Osteocyte (in vitro differentiated cells): ENCODE measurements at places on chromosomes 4 and X. TPM values are rescaled to one million over a fixed set of nuclear protein-coding genes. Genes with fewer than 3 reads are reported as not detected.

GRCh38 chr4:173288296-173288695 lies 45.9 kb downstream of the HMGB2 start:
- no peak for DNase-seq

GRCh38 chr4:105933083-105933482 lies 37.8 kb downstream of the NPNT start:
- no peak for DNase-seq

GRCh38 chr4:142535009-142535408 lies 311.1 kb downstream of the INPP4B start:
- DNase-seq: no peak

DNA sequence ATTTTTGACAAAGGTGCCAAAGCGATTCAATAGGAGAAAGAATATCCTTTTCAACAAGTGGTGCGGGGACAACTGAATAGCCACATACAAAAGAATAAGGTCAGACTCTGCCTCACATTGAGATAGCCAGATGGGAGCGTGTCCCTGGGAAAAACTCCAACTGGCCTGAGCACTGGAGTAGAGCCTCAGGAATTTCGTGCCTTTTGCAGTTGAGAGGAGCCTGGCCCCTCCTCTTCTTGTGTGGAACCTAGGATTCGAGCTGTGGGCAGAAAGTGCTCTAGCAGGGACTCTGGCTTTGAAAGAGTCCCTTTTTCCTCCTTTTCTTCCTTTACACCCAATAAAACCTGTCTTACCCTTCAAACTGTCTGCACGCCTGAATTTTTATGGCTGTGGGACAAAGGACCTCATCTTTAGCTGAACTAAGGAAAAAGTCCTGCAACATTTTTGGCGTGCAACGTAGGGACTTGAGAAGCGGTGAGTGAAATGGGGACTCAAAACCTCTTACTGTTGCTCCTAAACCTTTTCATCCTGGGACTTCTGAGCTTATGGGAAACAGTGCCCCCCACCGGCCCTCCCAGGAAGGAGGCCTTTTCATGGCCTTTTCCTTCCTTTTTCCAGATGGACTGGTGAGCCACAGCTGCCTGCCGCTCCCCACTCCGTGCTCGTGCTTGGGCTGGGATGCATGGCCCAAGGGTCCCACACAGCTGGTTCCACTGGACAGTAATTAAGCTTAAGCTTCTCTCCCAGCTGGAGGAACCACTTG lies 68.6 kb downstream of the BMP15 start:
- no peak for DNase-seq

GRCh38 chr4:127809173-127809800 lies 27.2 kb downstream of the HSPA4L start:
- no peak for DNase-seq

GRCh38 chr4:184699941-184700340 lies 34.0 kb downstream of the CENPU start:
- DNase-seq: no peak

GRCh38 chr4:187010052-187010451 lies 286.4 kb upstream of the FAT1 start:
- DNase-seq: no peak

DNA sequence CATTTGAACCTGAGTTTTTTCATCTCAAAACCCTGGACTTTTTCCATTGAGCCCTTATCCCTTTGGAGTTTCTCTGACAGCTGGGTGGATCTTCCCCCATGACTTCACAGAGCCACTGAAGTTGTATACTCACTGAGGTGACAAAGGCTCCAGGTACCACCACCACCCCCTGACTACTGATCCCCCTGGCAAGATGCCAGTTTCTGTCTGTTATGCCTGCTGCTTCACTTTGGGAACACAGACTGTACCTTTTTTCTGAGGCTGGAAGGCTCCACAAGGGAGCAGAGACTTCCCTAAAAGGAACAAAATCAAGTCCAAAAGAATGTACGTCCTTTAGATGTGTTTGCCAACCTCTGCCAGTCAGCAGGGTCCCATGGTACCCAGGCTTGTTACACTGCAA lies 160.3 kb upstream of the JADE1 start:
- no peak for DNase-seq

DNA sequence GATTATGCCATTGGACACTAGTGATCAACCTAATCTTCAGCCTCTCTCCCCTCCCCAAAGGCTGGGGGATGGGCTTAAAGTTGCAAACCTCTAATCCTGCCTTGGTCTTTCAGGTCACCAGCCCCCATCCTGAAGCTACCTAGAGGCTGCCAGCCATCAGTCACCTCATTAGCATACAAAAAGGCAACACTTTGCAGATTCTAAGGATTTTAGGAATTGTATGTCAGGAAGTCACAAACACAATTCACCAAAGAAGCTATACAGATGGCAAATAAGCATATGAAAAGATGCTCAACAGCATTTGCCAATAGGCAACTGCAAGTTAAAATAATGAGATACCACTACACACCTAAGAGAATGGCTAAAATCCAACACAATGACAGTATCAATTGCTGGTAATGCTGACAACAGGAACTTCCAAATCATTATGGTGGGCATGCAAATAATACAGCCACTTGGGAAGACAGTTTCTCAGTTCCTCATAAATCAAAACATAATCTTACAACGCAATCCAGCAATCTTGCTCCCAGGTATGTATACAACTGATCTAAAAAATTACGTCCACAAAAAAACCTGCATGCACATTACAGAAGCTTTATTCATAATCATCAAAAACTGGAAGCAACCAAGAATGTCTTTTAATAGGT lies 9.0 kb upstream of the PIM2 start:
- DNase-seq: no peak

- no peak for DNase-seq
These were observed 17.1 kb downstream of the CTBP1 start for GRCh38 chr4:1231637-1232360.

DNA sequence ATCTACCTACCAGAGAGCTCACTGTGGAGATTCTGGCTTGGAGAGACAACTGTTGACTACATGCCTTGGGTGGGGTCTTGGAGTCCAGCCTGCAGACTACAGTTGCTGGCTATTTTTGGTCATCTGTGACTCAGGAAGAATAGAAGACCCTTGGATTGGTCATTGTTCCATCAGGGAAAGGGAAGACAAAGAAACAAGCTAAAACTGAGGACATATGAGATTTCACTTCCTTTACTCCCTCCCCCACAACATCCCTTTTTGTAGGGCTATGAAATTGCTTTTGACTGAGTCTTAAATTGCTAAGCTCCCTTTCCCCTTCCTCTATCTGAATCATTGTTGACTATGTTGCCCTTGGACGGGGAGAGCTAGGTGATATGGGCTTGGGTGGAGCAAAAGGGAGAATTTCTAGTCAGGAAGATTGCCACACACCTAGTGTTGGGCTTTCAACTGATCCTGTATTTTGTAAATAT lies 11.7 kb downstream of the MSN start:
- DNase-seq: no peak

GRCh38 chr4:23455456-23456158 lies 434.2 kb downstream of the PPARGC1A start:
- no peak for DNase-seq

DNA sequence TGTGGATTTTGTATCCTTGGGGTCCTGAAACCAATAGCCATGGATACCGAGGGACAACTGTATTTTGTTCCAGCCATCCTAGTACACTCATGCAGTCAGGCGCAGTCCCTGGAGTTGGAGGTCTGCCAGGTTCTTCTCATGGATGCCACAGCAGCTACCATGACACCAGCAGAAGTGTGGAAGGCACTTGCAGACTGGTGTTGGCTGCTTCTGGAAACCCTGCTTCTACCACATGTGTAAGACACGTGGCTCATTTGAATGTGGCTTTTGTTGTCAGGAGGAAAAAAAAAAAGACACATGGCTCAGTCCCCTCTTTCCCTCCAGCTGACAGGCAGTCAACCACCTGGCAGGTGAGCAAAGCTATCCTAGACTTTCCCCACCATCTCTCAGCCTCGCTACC lies 19.4 kb downstream of the DRD5 start:
- no peak for DNase-seq

DNA sequence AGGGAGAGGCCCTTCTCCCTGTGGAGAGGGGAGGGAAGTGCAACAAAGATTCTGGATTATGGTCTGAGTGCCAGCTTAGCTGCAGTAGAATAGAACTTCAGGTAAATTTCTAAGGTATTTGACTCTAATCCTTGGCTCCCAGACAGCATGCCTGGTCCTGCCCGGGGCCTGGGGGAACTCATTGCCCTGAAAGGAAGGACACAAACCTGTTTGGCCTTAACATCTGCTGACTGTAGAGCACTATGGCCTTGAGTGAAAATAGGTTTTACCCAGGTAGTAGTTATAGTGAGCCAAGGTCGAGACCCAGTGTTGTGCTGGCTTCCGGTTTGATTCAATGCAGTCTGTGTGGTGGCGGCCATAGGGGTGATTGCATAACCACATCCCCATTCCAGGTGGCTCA lies 64.4 kb downstream of the RPS6KA6 start:
- DNase-seq: no peak

- DNase-seq: no peak
These were observed 160.2 kb downstream of the NHS start for GRCh38 chrX:17535229-17535628.

DNA sequence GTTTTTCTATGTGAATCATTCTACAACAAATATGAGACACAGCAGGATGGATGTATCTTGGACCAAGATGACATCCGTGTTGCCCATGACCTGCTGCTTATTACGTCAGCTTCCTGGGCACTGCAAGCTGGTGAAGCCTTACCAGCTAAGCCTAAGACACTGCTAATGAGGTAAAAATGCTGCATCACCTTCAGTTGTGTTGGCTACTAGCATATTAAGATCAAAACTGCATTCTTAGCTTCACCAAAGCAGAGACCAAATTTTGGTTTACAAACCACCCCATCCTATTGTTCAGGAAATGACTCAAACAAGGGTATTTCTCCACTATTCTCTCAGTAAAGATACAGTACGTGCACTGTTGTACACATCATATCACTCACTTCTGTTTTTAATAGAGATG lies 50.3 kb downstream of the MAML3 start:
- no peak for DNase-seq

The NUDT11 gene
- total RNA-seq: 10.6 and 12.8 TPM in 2 replicates

The SRPX2 gene
- 42.8 and 47.9 TPM in 2 replicates for total RNA-seq
